Neural crest cell (in vitro differentiated cells): ENCODE measurements at places on chromosomes 13 and 19. TPM values are rescaled to one million over a fixed set of nuclear protein-coding genes. Genes with fewer than 3 reads are reported as not detected.

DNA sequence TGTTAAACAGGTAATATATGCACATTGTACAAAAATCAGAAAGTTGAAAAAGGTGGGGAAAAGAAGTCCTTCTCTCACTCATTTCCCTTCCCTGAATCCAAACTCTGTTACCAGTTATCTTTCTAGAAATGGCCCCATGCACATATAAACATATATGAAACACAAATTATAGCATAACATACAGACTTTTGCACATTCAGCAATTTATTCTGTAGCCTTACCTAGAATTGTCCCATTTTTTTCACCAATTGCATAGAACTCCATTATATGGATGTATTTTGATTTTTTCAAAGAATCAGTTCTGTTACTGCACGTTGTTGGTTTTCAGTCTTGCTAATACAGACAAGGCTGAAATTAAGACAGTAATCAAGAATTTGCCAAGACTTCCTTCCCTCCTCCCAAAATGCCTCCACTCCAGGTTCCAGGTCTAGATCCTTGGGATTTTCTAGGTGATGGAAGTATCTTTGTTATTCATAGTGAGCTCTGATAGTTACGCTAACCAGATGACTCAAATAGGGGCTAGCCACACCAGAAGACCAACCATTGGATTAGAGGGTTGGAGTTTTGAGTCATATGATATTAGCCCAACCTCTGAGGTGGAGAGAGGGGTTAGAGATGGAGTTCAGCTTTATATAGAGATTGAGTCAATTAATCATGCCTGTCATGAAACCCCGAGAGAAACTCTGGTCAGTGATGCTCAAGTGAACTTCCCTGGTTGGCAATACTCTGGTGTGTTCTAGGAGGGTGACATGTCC, 30.7 kb downstream of the GPR180 start:
- no peak overlapping the region for H3K27ac ChIP-seq
- DNase-seq: no peak
- peaks cover 17% of the 10 kb centered on the region for H3K36me3 ChIP-seq
- H3K4me3 ChIP-seq: no peak overlapping the region
- no peaks in the 10 kb centered on the region for H3K27me3 ChIP-seq

CLEC17A gene
- total RNA-seq: not detected in 2 replicates

DNA sequence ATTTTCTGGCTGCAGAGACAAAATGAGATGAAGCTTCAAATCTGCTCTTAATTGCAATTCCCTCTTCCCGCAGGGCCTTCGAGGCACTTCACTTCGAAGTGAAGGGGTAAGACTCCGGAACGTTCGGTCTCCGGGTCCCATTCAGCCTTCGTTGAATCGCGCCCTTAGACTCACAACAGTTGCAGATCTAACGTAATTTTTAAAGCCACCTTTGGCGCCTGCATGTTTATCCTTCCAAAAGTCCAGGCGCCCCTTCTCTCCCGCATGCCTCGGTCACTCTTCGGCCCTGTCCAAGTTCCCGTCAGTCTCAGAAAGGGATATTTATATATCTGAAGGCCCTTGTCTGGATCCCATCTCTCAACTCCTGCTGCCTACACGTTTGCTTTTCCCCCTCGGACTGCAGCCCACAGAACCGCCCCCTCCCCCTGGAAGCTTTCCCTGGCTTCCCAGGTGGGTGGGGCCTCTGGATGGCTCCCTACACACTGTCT, 915 bp upstream of the KCTD12 start:
- H3K4me3 ChIP-seq: peak overlapping the region; percentile 90
- DNase-seq: peak; percentile 11
- H3K36me3 ChIP-seq: no peaks in the 10 kb centered on the region
- H3K27me3 ChIP-seq: peaks cover 78% of the 10 kb centered on the region
- H3K27ac ChIP-seq: no peak overlapping the region
- H3K4me1 ChIP-seq: peaks cover 22% of the 10 kb centered on the region

GRCh38 chr13:41956272-41956671, 4.6 kb downstream of the VWA8 start:
- peaks cover 38% of the 10 kb centered on the region for H3K4me1 ChIP-seq
- H3K4me3 ChIP-seq: peak overlapping the region; percentile 29
- no peak for DNase-seq
- no peaks in the 10 kb centered on the region for H3K27me3 ChIP-seq
- no peak overlapping the region for H3K27ac ChIP-seq

DNA sequence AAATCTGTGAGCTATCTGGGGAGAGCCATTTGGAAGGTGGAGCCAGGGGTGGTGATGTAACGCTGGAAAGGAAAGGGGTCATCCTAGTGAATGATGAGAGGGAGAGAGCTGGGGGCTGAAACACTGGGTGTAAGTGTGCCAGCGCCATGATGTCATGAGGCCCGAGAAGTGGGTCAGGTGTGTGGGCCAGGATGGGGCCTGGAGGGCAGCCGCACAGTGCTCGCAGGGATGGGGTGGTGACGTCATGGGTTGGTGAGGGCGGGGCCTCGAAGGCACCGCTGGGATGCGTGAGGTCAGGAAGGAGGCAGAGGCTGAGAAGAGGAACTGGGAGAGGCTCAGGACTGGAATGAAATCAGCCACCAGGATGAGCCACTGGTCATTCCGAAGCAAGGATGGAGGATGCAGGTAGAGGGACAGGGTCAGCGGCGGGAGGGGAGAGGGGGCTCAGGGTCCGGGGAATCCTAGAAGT, 4.4 kb downstream of the CCDC61 start:
- H3K27ac ChIP-seq: no peak overlapping the region
- no peak for DNase-seq
- H3K4me1 ChIP-seq: peaks cover 29% of the 10 kb centered on the region

GRCh38 chr19:29745253-29745652, 30.2 kb upstream of the C19orf12 start:
- H3K27me3 ChIP-seq: no peaks in the 10 kb centered on the region
- no peak overlapping the region for H3K27ac ChIP-seq
- H3K4me3 ChIP-seq: no peak overlapping the region
